ENCODE measurements at places on chromosomes 1 and 21. TPM values are rescaled to one million over a fixed set of nuclear protein-coding genes. Genes with fewer than 3 reads are reported as not detected.

GRCh38 chr1:98870959-98871903, 133.4 kb downstream of the PLPPR5 start:
- H3K4me1 ChIP-seq, result no peaks in the 10 kb centered on the region
- DNase-seq, result no peak
- no peak overlapping the region for H3K27ac ChIP-seq

GRCh38 chr1:24770881-24771280, 25.6 kb downstream of the CLIC4 start:
- DNase-seq, result no peak
- H3K27me3 ChIP-seq, result no peaks in the 10 kb centered on the region
- H3K36me3 ChIP-seq, result no peaks in the 10 kb centered on the region
- peaks cover 23% of the 10 kb centered on the region for H3K4me1 ChIP-seq

OLIG2 gene
- total RNA-seq, result not detected

GRCh38 chr21:41622201-41622600, 114.2 kb upstream of the TMPRSS2 start:
- no peak for DNase-seq
- H3K4me3 ChIP-seq, result no peak overlapping the region
- no peaks in the 10 kb centered on the region for H3K27me3 ChIP-seq

EXO5 gene
- 5.1 TPM for total RNA-seq

FCRL1 gene
- total RNA-seq, result not detected

- no peaks in the 10 kb centered on the region for H3K4me1 ChIP-seq
- H3K4me3 ChIP-seq, result no peak overlapping the region
- H3K36me3 ChIP-seq, result no peaks in the 10 kb centered on the region
- no peak for DNase-seq
- H3K27me3 ChIP-seq, result peaks cover 3% of the 10 kb centered on the region
Measured at GRCh38 chr1:234315588-234315987, 57.7 kb upstream of the COA6 start.

GRCh38 chr1:107750364-107750959, 214.5 kb downstream of the VAV3 start:
- no peak overlapping the region for H3K4me3 ChIP-seq
- peaks cover 6% of the 10 kb centered on the region for H3K36me3 ChIP-seq
- no peaks in the 10 kb centered on the region for H3K4me1 ChIP-seq
- H3K27ac ChIP-seq, result no peak overlapping the region
- peak; percentile 26 for DNase-seq
- H3K27me3 ChIP-seq, result no peaks in the 10 kb centered on the region

- peaks cover 8% of the 10 kb centered on the region for H3K4me1 ChIP-seq
- H3K27me3 ChIP-seq, result no peaks in the 10 kb centered on the region
- H3K36me3 ChIP-seq, result no peaks in the 10 kb centered on the region
- no peak overlapping the region for H3K4me3 ChIP-seq
Measured at GRCh38 chr1:84583648-84584047, 9.4 kb upstream of the CTBS start.

NTMT2 gene
- total RNA-seq, result 2.1 TPM

LEFTY2 gene
- 0.75 TPM for total RNA-seq

DNA sequence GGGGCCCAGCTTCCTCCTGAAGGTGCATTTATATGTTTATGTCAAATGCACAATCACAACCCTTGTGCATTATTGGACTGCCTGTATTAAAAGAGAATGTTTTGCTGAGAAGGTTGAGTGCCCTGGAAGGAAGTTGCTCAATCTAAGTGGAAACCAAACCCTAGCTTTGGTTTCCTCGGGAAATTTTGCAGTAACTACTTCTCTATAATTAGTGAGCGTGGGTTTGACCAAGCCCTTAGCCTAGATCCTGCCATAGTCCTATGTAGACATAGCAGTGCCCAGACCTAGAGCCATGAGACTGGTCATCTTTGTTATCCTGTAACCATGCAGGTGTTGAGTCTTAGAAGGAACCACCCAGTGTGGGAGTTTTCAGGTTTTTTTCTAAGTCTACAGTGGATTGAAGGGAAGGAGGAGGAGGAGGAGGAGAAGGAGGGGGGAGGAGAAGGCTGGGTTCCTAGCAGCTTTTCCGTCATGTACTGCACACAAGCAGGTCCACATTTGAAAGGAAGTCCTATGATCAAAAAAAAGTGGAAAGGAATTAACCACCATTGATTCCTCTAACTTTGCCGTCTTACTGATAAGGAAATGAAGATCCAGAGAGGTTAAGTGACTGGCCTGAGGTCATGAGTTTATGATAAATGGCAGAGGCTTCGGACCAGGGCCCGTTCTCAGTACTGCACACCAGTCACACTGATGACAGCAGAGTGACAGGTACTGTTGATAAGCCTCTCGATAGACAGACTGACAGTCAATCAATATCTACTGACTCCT, 72.2 kb upstream of the LYST start:
- H3K36me3 ChIP-seq, result no peaks in the 10 kb centered on the region
- DNase-seq, result no peak
- H3K4me3 ChIP-seq, result no peak overlapping the region
- peaks cover 4% of the 10 kb centered on the region for H3K4me1 ChIP-seq
- H3K27ac ChIP-seq, result peak overlapping the region; percentile 40
- H3K27me3 ChIP-seq, result no peaks in the 10 kb centered on the region

CNKSR1 gene
- total RNA-seq, result 0.60 TPM

TNFRSF8 gene
- 0.67 TPM for total RNA-seq

CYB561D1 gene
- 5.9 TPM for total RNA-seq

LRRC42 gene
- total RNA-seq, result 12.6 TPM

GRCh38 chr1:248585266-248585665, 10.7 kb upstream of the OR2T34 start:
- no peaks in the 10 kb centered on the region for H3K4me1 ChIP-seq
- no peaks in the 10 kb centered on the region for H3K27me3 ChIP-seq
- no peak overlapping the region for H3K4me3 ChIP-seq
- no peaks in the 10 kb centered on the region for H3K36me3 ChIP-seq
- H3K27ac ChIP-seq, result no peak overlapping the region

GRCh38 chr1:186234976-186235686, 139.9 kb downstream of the TPR start:
- no peak overlapping the region for H3K27ac ChIP-seq
- no peak for DNase-seq
- H3K4me1 ChIP-seq, result no peaks in the 10 kb centered on the region
- no peaks in the 10 kb centered on the region for H3K27me3 ChIP-seq

TMEM61 gene
- not detected for total RNA-seq

DNA sequence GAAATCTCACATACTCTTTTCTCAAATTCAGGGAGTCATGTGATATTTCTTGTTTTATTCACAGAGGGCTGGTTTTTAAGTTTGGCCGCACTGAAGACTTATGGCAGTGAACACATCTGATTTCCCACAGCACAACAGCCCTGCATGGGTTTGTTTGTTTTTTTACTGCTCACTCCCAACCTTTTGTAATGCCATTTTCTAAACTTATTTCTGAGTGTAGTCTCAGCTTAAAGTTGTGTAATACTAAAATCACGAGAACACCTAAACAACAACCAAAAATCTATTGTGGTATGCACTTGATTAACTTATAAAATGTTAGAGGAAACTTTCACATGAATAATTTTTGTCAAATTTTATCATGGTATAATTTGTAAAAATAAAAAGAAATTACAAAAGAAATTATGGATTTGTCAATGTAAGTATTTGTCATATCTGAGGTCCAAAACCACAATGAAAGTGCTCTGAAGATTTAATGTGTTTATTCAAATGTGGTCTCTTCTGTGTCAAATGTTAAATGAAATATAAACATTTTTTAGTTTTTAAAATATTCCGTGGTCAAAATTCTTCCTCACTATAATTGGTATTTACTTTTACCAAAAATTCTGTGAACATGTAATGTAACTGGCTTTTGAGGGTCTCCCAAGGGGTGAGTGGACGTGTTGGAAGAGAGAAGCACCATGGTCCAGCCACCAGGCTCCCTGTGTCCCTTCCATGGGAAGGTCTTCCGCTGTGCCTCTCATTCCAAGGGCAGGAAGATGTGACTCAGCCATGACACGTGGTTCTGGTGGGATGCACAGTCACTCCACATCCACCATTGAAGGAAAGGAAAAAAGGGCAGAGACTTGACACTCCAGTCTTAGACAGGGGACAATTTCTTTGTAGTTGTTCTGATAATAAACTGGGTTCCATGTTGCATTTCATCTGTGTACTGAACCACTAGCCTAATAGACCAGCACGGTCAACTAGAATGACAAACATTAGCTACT, 22.8 kb downstream of the TMEM50A start:
- no peaks in the 10 kb centered on the region for H3K4me1 ChIP-seq
- H3K27me3 ChIP-seq, result no peaks in the 10 kb centered on the region
- H3K27ac ChIP-seq, result no peak overlapping the region
- DNase-seq, result no peak
- H3K36me3 ChIP-seq, result peaks cover 56% of the 10 kb centered on the region

DNA sequence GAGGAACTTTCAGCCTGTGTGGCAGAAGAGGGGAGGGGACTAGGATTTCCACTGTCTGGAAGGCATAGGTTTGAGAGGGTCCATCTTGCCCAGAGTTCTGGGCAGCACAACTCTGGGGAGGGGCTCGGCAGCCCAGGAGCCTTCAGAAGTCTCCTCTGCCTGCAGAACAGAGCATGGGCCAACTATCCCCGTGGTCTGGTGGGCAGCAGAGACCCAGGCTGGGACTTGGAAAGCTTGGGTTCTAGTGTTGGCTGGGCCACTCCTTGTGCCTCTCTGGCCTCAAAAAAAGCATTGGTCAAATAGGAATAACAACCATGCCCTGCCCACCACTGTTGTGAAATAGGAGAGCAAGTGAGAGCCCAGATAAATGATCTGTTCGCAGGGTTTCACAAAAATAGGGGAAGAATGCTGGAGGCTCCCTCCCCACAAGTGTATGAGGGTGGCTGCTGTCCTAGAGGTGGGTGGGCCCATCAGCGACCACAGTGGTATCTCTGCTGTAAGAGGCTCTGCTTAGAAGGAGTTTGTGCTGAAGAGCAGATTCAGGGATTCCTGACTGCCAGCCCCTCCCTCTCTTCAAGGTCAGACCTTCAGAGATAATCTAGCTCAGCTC, 8.9 kb downstream of the EPHA10 start:
- peaks cover 75% of the 10 kb centered on the region for H3K27me3 ChIP-seq
- no peaks in the 10 kb centered on the region for H3K4me1 ChIP-seq
- H3K4me3 ChIP-seq, result no peak overlapping the region
- DNase-seq, result no peak

GJA8 gene
- total RNA-seq, result not detected

DNA sequence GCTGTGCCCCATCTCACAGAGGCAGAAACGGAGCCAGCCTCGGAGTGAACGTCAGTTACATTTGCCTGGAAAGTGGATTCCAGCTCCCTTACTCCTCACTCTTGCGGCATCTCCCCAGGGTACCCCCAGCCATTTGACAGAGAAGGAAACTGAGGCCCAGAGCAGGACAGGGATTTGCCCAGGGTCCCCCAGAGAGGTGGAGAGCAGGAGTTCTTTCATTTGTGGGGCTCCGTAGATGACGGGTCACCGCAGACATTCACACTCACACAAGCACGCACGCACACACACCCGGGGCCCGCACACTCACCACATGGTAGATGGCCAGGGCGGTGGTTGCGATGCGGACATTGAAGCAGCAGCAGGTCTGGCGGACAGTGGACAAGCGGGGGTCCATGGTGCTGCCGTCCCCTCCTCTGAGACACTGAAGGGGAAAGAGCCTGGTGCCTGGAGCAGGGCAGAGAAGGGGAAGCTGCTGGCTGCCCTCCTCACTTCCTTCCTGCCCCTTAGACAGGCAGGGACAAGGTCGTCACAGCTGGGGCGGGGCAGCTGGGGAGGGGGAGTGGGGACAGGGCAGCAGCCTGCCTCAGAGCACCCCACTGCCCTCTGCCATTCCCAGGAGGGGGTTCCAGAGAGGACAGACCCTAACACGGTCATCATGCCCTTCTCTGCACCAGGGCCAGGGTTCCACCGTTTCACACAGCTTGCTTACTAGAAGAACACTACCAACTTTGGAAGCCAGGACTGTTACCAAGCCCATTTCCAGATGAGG, at the start of gene LAPTM5:
LAPTM5 (minus strand) TSS at position 423 of the 769 bp plus-strand sequence; CDS start at position 394, 29 bp downstream.
- peak within 1 kb of the TSS; percentile 52 for H3K4me3 ChIP-seq
- DNase-seq, result peak; percentile 70
- H3K4me1 ChIP-seq, result no peaks in the 10 kb centered on the region
- no peaks in the 10 kb centered on the region for H3K36me3 ChIP-seq

Data from heart left ventricle (tissue), 16 donors.